ENCODE measurements at places on chromosomes 4 and X.

DNA sequence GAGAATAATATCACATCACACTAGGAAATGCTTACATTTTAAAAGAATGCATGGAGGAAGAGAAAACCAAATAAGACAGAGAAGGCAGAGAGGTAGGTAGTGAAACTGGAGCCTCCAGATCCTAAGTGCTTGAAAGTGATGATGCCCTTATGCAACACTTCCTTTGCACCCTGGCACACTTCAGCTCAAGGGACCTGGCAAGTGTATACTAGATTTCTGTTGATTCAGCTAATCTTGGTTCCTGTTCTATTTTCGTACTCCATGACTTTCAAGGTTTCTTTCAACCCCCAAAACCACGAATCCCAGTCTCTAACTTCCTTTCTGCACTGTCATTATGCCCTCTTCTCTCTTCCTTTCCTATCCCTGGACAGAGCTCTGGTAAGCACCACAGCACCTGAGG, 36.9 kb upstream of the SH3KBP1 start:
- DNase-seq = no peak

DNA sequence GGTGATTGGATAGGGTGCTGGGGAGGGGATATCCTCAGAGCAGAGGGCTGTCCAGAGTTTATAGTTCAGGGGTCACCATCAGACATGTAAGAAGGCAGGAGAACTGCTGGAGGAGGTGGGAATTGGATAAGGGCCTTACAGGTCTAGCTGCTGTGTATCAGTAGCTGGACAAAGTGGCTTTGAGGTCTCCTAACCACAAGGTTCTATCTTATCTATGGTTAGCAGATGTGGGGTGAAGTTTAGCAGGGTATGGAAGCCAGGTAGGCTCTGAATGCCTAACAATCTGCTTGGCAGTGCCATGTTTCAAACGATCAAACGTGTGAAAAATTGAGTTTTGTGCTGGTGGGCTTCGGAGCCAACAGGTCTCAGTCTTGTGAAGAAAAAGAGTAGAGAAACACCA, 32.1 kb upstream of the MAGEA8 start:
- no peak for DNase-seq

GRCh38 chrX:70422851-70423341, at the start of gene GDPD2:
GDPD2 (plus strand) TSS chrX:70423314; CDS start chrX:70424985, 1,671 bp downstream.
- no peak for DNase-seq

- no peak for DNase-seq
Observed at GRCh38 chr4:7151668-7152227, 40.6 kb upstream of the SORCS2 start.

Data from stimulated activated CD8-positive, alpha-beta memory T cell treated with anti-CD3 and anti-CD28 coated beads, Interleukin-2, amount 100 ng/mL, for 1 hour (primary cell).